ENCODE measurements at places on chromosomes 12 and 14.

DNA sequence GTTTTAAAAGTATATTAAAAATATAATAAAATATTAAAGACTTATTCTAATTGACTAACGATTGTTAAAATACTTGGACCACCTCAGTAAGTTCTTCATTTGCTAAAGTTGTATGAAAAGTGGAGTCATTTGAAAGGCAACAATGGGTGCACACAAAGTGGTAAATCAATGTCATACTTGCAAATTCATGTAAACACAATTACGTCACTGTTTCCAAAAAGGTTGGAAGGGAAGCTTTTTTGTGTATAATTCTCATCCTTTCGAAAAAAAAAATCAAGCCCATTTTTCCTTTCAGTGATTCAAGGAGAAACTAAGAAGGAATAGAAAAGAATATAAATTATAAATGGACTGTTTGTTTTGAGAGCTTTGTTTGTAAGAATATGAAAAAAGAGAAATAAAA is 166.2 kb downstream of the PIK3C2G start:
- DNase-seq = no peak

- DNase-seq = no peak
Observed at GRCh38 chr14:94650444-94650775, 38.2 kb downstream of the SERPINA3 start.

DNA sequence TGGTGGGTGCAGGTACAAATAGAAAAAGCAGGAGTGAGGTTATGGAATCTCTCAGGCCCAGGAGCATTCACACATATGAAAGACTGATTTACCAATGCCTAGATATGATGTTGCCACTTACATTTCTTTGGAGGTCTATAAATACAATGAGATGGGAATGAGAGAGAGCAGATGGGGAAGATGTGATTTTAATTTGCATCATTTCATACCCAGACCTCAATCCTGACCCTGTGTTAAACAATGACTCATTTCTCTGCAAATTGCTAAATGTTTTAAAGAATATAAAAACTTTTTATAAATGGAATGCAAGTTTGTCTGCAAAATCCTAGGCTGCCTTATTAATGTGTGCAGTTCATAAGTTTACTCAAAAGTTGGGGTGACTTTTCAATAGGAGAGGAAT is 38.6 kb upstream of the GNG2 start:
- DNase-seq = no peak

- no peak for DNase-seq
Observed at GRCh38 chr14:92635031-92635430, 113.4 kb downstream of the LGMN start.

DNA sequence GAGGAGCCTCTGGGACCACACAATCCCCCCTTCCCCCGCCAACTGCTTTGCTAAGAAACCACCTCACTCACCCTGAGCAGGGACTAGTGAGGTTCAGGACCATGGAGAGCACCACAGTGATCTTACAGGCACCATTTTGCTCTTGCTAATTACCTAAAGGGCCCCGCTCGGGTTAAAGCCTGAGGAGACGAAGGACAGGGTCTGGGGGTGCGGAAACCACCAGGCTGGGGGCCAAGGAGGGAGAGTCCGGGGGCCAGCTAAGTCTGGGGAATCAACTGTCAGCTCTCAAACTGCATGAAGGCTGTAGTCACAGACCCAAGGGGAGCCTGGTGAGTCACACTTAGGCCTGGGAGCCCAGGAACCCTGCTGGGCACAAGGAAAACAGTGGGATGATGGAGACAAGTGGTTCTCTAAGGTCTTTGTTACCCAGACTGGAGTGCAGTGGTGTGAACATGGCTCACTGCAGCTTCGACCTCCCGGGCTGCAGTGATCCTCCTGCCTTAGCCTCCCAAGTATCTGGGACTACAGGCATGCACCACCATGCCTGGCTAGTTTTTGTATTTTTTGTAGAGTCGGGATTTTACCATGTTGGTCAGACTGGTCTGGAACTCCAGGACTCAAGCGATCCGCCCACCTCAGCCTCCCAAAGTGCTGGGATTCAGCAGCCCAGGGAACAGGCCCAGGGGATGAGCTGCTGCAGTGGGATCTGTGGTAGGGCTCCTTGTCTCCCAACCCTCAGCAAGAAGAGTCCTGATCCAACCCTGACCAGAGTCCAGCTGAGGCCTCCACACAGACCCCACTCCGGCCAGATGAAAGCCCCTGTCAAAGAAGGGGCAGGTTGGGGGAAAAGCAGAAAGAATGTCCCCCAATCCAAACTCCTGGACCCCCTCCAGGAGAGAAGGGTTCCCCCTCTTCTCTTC is 98.8 kb downstream of the CALM1 start:
- no peak for DNase-seq

- DNase-seq = no peak
Observed at GRCh38 chr12:118150625-118151024, 14.7 kb downstream of the PEBP1 start.

GRCh38 chr12:108097160-108097911 is 31.8 kb upstream of the WSCD2 start:
- no peak for DNase-seq

- DNase-seq = no peak
Observed at GRCh38 chr12:75944905-75945432, 86.6 kb downstream of the PHLDA1 start.

DNA sequence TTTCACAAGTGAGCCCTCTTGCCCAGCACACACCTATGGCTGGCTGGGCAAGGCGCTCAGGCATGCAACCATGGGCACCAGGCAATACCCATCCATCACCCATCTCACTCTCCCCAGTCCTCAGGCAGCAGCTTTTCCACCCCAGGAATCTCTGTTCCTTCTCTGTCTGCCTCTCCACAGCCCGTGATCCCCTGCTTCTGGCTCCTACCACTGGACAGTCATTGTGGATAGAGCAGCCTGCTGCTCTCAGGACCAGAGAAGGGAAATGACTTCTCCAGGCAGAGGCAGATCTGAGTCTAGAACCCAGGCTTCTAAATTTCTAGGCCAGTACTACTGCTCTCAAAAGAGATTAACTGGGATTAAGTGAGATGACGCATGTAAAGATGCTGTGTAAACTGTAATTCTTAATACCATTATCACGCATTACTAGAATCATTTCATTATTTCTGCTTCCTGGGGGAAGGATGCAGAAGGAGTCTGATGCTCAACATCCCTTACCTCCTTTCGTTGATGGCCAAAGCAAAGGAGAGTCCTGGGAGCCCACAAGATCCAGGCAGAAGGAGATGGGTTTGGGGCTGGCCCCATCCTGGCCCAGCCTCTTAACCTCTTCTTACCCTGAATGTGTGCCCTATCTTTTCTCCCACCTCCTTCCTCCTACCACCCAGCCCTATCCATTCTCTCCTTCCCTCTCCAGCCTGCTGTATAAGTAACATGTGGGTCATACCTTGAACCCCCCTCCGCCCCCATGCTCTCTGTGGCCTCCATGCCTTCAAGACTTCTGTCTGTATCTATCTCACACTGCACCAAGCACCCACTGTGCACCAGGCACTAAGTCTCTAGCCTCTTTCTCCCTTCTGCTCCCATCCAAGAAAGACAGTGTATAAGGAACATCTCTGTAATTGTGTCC is 4.8 kb upstream of the AQP5 start:
- DNase-seq = no peak

DNA sequence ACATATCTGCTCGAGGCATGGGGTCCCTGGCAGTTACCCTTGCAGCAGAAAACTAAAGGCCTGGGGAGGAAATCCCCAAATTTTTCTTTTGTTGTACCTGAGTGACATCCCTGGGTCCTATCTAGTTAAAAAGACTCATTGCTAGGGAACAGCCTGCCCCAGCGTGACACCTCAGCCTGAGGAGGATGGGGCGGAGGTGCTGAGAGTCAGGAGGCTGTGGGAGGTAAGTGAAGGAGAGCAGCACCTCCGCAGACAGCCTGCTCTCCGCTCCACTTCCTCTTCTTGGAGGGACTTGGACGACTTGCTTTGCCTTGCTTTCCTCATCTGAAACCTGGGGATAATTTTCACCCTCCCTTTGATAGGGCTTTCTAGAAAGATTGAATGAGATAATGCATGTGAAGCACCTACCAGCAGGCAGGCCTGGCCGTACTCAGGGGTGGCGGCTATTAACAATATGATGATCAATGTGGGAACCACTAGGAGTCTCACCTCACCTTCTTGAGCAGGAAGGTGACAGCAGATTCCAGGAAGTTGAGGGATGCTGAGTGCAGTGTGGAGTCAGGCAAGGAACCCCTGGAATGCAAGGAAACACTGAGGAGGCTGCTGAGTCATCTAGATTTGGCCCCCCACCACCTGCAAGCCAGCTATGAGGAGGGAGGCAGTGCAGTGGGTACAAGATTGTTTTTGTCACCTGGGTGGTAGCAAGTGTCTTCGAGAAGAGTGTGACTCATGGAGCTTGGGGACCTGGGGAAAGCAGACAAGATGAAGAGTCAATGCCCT is 23.2 kb downstream of the UBE3B start:
- no peak for DNase-seq

GRCh38 chr12:48261773-48262172 is 58.7 kb upstream of the OR10AD1 start:
- no peak for DNase-seq

GRCh38 chr14:103216857-103217256 is 93.6 kb downstream of the TNFAIP2 start:
- no peak for DNase-seq

DNA sequence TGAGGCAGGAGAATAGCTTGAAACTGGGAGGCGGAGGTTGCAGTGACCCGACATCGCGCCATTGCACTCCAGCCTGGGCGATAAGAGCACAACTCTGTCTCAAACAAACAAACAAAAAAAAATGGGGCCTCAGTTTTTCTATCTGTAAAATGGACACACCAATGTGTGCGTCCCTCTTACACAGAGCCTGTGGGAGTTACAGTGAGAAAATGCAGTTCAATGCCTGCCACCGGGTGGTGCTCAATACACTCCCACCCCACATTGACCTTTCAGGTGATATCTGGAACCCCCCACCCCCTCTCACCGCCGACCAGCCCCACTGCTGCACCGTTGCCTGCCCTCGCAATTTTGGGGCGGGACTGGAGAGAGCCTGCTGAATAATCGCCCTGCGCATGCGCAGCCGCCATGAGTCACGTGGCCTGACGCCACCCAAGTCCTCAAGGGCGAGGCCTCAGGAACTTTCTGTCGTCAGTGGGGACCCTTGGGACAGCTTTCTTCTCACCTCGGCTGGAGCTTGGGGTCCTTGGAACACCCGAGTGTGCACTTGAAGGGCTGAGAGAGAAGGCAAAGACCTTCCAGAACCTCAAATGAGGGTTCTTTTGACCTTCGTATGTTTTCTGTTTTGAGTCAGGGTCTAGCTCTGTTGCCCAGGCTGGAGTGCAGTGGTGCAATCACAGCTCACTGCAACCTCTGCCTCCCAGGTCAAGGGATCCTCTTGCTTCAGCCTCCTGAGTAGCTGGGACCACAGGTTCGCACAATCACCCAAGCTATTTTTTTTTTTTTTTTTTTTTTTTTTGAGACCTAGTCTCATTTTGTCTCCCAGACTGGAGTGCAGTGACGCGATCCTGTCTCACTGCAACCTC is 14.6 kb upstream of the CABP1 start:
- DNase-seq = no peak

DNA sequence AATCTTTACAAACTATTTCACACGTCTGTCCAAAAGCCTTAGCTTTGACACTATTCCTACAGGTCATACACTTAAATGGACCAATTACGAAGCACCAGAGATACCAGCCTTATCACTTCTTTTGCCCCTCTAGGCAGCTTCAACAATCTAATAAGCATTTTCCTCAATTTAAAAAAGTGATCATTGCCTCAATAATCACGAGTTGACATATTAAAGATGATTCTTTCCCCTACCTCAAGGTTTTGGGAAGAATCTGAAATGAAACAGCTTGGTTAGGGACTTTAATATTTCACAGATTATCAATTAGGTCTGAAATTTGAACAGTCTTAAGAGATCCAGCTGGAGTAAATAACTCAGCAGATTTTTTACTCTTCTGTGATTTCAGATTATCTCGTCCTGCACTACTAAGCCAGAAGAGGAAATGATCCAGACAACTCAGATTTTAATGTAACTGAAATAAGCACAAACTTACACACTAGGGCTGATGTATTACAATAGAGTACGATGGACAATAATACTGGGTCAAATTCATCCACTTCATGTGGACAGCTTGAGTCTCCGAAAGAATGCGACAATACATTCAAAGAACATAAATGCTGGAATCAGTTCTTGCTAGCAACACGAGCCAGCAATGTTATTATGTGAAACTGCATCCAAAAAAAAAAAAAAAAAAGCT is 15.9 kb downstream of the UBE2N start:
- DNase-seq = no peak

DNA sequence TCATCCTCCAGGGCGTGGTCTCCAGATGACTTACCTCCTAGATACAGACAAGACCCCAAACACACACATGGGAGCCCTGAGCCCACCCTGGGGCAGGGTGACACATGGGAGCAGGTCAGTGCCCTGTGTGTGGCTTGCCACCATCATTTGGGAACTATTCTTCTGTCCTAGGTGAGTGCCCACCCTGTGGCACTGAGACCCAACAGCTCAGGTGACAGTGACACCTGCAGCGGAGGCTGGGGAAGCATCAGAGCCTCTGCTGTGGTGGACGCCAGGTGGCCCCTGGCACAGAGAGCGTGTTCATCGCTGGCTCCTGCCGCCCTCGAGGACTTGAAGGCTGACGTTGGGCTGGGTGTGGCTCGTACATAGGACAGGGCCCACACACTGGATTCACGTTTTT is 23.0 kb downstream of the SFSWAP start:
- DNase-seq = no peak

- DNase-seq = peak; percentile 27
Observed at GRCh38 chr14:23237772-23238594, at the start of gene RNF212B. TSS of gene RNF212B (plus strand) at chr14:23237936. CDS start at chr14:23240346, 2,410 bp downstream.

DNA sequence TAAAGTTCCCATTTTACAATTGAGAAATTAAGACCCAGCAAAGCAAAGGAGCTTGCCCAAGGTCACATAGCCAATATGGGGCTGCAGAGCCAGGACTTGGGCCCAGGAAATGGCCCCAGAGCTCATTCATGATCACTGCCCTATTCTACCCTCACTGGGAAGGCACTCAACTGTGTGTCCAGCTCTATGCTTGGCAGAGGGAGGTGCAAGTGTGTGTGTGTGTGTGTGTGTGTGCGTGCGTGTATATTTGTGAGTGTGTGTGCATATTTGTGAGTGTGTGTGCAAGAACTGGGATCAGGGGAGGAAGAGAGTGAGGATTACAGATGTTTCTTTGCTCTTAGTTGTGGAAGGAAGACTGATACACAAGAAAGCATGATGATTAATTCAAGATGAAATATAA is 151.2 kb upstream of the CRY1 start:
- DNase-seq = no peak

DNA sequence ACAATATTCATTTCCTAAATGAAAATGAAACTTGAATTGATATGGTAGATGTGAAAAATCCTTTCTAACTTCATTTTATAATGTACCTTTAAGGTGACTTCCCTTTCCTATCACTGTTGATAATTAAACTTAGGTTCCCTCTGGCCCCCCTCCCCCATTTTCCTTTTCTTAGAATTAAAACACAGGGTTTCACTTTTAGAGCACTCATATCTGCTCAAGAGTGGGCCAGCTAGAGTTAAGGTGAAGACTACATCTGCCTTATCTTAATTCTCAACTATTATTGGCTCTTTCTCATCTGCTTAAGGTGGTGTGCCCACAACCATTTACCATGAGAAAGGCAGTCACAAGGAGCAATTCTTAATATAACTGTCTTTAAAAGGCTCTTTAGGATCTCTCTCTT is 49.7 kb downstream of the LIN52 start:
- DNase-seq = no peak

GRCh38 chr12:106296179-106296877 is 6.2 kb upstream of the TCP11L2 start:
- no peak for DNase-seq

GRCh38 chr14:26398616-26399015 is 199.2 kb downstream of the NOVA1 start:
- no peak for DNase-seq

GRCh38 chr12:70919597-70920035 is 922 bp downstream of the PTPRR start:
- DNase-seq = no peak

- DNase-seq = no peak
Observed at GRCh38 chr12:88411689-88412088, 168.6 kb downstream of the KITLG start.

All from stimulated activated CD8-positive, alpha-beta memory T cell treated with anti-CD3 and anti-CD28 coated beads, Interleukin-4, amount 100 ng/mL, for 1 hour (primary cell).